ENCODE measurements at places on chromosomes 13 and 19.

DNA sequence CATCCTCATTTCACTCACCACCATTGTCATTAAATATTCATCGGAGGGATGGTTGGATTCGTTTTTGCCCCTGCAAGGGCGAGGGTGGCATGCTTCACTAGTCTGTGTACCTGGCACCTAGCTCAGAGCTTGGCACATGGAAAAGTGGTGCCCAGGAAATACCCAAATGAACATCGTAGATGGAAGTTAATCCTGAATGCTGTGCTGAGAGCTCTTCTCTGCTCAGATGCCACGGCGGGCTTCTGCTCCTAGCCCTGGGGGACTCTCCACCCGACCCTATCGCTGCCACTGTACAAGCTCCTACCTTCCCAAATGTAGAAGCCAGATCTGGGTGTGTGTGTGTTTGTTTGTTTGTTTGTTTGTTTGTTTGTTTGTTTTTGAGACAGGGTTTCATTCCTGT, 113.0 kb upstream of the ZNF507 start:
- DNase-seq = no peak

DNA sequence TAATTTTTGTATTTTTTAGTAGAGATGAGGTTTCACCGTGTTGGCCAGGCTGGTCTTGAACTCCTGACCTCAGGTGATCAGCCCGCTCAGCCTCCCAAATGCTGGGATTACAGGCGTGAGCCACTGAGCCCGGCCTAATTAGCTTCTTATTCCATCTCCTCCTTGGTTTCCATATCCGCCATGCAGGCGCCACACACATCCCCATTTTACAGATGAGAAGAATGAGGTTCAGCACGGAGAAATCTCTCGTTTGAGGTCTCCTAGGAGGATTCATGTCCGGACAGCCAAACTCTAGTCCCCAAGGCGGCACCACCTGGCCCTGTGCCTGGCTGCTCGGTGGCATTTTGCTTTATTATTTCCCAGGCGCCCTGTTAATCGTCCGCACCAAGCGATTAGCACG, 46.2 kb upstream of the PTPRS start:
- no peak for DNase-seq

- no peak for DNase-seq
Measured at GRCh38 chr13:20418953-20419352, 106.7 kb downstream of the CRYL1 start.

DNA sequence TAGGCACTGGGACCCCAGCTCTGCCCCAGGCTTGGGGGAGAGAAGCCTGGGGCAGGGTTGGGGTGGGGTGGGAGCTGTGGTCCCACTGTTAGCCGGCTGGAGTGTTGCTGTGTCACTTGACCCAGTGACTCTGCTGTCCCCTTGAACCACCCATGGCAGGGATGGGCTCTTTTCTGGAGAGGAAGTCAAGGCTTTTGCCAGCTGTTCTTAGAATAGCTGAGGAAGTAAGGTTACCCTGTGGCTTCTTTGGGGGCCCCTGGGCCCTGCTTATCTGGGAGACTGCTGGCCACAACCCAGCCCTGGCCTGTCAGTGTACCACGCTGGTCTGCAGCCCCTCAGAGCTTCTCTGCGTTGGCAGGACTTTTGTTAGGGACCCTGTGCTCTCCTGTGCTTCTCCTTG, 9.1 kb downstream of the PNPLA6 start:
- DNase-seq = no peak

GRCh38 chr13:73952648-73953047, 181.6 kb downstream of the KLF12 start:
- DNase-seq = no peak

Measured in RPMI8226 (cell line).